ENCODE measurements at places on chromosomes 4 and X.
A peak's percentile ranks its signal among the peaks of the same experiment; 100 is the strongest.

DNA sequence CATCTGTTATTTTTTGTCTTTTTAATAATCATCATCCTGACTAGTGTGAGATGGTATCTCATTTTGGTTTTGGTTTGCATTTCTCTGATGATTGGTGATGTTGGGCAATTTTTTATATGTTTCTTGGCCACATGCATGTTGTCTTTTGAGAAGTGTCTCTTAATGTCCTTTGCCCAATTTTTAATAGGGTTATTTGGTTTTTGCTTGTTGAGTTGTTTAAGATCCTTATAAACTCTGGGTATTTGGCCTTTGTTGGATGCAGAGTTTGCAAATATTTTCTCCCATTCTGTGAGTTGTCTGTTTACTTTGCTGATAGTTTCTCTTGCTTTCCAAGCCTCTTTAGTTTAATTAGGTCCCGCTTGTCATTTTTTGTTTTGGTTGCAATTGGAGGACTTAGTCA is 152.1 kb upstream of the MED14 start:
- no peak for DNase-seq

DNA sequence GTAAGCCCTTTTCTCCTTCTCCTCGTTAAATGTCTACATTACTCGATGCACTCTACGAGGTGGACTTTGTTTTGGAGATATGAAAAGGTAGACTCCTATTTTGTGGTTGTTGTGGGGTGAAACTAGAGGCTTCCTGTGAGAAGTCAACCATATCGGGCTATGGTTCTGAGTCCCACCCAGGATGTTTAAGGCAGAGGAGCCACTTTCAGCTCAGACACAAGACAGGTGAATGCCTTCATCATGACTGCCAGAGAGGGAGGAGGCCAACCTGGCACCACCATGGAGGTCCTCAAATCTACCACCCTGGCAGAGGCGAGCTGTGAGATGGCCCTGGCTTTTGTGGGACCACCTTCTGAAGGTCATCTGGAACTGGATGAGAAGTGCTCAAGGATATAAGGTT is 154.4 kb upstream of the KLF3 start:
- no peak for DNase-seq

DNA sequence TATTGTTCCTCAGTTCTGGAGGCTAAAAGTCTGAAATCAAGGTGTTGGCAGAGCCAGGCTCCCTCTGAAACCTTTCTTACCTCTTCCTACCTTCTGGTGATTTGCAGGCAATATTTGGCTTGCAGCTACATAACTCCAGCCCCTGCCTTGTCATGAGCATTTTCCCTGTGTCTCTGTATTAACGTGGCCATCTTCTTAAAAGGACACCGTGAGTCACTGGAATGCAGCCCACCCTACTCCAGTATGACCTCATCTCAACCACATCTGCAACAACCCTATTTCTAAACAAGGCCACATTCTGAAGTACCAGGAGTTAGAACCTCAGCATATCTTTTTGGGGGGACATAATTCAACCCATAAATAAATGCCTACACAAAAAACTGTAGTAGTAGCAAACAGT is 40.7 kb downstream of the FANCB start:
- peak; percentile 42 for DNase-seq

- no peak for DNase-seq
Observed at GRCh38 chrX:150558424-150558823, 10.0 kb upstream of the MTM1 start.

- DNase-seq: no peak
Observed at GRCh38 chr4:96166806-96167205, 326.9 kb downstream of the PDHA2 start.

GRCh38 chrX:78957049-78957767 is 12.0 kb downstream of the P2RY10 start:
- DNase-seq: no peak
